ENCODE measurements at places on chromosomes 11 and 22.

- no peak for DNase-seq
Observed at GRCh38 chr11:33531743-33532181, 168.9 kb downstream of the C11orf91 start.

DNA sequence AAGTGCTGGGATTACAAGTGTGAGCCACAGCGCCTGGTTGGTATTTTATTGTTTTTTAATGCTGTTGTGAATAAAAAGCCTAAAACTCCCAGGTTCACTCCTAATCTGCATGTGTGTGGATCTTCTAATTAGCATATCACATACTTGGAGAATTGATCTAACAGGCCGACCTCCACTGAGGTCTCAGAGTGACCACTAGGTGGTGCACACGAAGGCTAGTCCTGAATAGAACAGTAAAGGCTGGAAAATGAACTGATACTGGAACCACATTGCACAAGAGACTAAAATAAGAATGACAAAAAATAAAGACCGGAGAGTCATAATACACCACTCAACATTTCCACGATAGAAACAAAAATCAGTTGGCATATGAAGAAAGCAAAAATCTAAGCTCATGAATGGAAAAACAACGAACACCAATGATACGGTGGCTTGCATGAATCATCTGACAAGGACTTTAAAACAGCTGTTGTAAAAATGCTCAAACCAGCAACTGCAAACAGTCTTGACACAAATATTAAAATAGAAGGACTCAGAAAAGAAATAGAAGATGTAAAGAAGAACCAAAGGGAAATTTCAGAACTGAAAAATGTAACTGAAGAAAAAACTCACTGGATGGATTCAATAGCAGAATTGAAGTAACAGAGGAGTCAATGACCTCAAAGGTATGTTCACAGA, 19.2 kb downstream of the PIM3 start:
- DNase-seq, result no peak

GRCh38 chr11:79082907-79083306, 357.9 kb downstream of the TENM4 start:
- DNase-seq, result peak; percentile 92

DNA sequence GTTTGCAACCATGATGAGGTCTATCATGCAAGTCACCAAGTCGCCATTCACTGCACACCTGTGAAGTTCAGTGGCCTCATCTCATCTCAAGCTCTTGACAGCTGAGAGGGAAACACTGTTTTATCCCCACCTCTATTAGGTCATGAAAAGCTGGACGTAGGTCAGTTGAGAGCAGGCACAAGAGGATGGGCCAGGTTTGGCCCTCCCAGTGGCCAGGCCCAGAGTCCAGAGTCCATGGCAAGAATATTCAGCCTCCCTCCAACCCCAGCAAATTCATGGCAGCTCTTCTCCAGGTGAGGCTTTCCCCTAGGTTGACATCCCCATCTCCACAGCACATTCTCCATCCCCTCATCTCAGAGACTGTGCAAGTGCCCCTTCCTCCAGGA, 22.0 kb upstream of the ISX start:
- no peak for DNase-seq

GRCh38 chr11:74283580-74284180, 27.8 kb downstream of the P4HA3 start:
- DNase-seq, result no peak

GRCh38 chr11:130313383-130314183, 1.1 kb downstream of the ZBTB44 start:
- DNase-seq, result peak; percentile 16

DNA sequence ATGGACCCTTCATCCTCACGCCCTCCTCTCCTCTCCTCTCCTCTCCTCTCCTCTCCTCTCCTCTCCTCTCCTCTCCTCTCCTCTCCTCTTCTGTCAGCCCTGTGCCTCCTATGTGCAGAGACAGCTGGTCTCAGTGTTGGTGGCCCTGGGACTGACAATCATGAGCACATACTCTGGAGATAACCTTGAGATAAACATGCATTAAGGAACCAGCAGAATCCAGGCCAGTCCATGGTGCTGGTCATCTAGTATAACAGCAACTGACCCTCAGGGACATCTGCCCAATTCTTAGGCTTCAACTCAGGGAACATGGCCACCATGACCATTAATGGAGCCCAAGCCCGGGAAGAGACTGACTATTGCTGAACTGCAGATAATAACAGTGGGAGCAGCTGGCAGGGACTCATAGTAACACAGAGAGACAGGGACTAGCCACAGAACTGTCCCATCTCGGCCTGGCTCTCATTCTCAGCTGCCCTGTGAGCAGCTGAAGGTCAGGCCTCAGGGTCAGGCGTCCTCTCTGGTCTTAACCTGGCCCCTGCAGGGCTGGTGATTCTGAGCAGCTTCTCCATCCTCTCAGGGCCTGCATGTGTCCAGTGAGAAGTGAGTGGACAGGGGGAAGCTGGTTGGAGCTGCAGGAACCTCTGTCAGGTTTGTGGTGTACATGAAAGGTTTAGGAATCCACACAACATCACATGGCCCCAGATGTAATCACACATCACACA, 45.4 kb downstream of the GGTLC2 start:
- DNase-seq, result no peak

GRCh38 chr11:126469311-126469710, 113.8 kb downstream of the ST3GAL4 start:
- no peak for DNase-seq
